ENCODE measurements at places on chromosomes 4 and X. TPM values are rescaled to one million over a fixed set of nuclear protein-coding genes. Genes with fewer than 3 reads are reported as not detected.

The PLXNB3 gene
- total RNA-seq: 28.8 TPM

The GAB3 gene
- under 0.01 TPM for total RNA-seq

The TMEM128 gene
- total RNA-seq: 22.6 TPM

The ADRA2C gene
- 0.93 TPM for total RNA-seq

The LRCH2 gene
- total RNA-seq: under 0.01 TPM

The GALNTL6 gene
- total RNA-seq: under 0.01 TPM

The HHIP gene
- total RNA-seq: under 0.01 TPM

The GABRQ gene
- under 0.01 TPM for total RNA-seq

The MGARP gene
- total RNA-seq: 0.21 TPM

The XK gene
- 0.93 TPM for total RNA-seq

The INTS12 gene
- total RNA-seq: 33.8 TPM

The SMPX gene
- not detected for total RNA-seq

The FGA gene
- total RNA-seq: not detected

The XAGE2 gene
- not detected for total RNA-seq

The PABPC1L2B gene
- total RNA-seq: not detected

The NXF2 gene
- total RNA-seq: not detected

The SPINK2 gene
- total RNA-seq: 0.28 TPM

The SMARCAD1 gene
- total RNA-seq: 35.0 TPM

The REELD1 gene
- 0.36 TPM for total RNA-seq

The C4orf33 gene
- 6.5 TPM for total RNA-seq

The HS3ST1 gene
- total RNA-seq: 14.2 TPM

The HTN3 gene
- not detected for total RNA-seq

The SCML2 gene
- total RNA-seq: 1.0 TPM

The ETDB gene
- total RNA-seq: not detected

The ZMAT1 gene
- 0.28 TPM for total RNA-seq

The ZNF674 gene
- 10.4 TPM for total RNA-seq

The SMIM43 gene
- not detected for total RNA-seq

The CENPI gene
- 1.1 TPM for total RNA-seq

The FANCB gene
- 2.2 TPM for total RNA-seq

The COL25A1 gene
- not detected for total RNA-seq

The SLITRK4 gene
- total RNA-seq: not detected

The C4orf54 gene
- under 0.01 TPM for total RNA-seq

The OCIAD2 gene
- 241 TPM for total RNA-seq

The FABP2 gene
- total RNA-seq: not detected

The CCSER1 gene
- total RNA-seq: 9.6 TPM

The RNF175 gene
- 0.50 TPM for total RNA-seq

The TMSB15C gene
- 1.9 TPM for total RNA-seq

The CLDN22 gene
- not detected for total RNA-seq

The CHST7 gene
- total RNA-seq: 4.1 TPM

The GPRIN3 gene
- not detected for total RNA-seq

The TLR2 gene
- total RNA-seq: 2.1 TPM

The UGT8 gene
- total RNA-seq: 0.34 TPM

The TNIP3 gene
- total RNA-seq: not detected

The COL4A5 gene
- total RNA-seq: 58.4 TPM

The ARMCX2 gene
- 33.0 TPM for total RNA-seq

The MID2 gene
- total RNA-seq: 31.2 TPM

The TIGD4 gene
- total RNA-seq: under 0.01 TPM

The HSFX1 gene
- 0.93 TPM for total RNA-seq

The DDIT4L gene
- total RNA-seq: 1.0 TPM

The TMEM154 gene
- 23.6 TPM for total RNA-seq

The MAGEA4 gene
- not detected for total RNA-seq

The STPG2 gene
- 0.36 TPM for total RNA-seq

The CENPVL2 gene
- not detected for total RNA-seq

Measured in nasal cavity respiratory epithelium epithelial cell of viscerocranial mucosa (primary cell).